ENCODE measurements at places on chromosomes 7 and 10. TPM values are rescaled to one million over a fixed set of nuclear protein-coding genes. Genes with fewer than 3 reads are reported as not detected.

GRCh38 chr7:104552102-104552501, 223.7 kb downstream of the LHFPL3 start:
- no peaks in the 10 kb centered on the region for H3K27me3 ChIP-seq
- H3K27ac ChIP-seq, result no peak overlapping the region

The VAX1 gene
- total RNA-seq, result not detected

The MMD2 gene
- not detected for total RNA-seq

- H3K27ac ChIP-seq, result no peak overlapping the region
- no peaks in the 10 kb centered on the region for H3K4me1 ChIP-seq
- no peak overlapping the region for H3K4me3 ChIP-seq
- no peaks in the 10 kb centered on the region for H3K27me3 ChIP-seq
- H3K36me3 ChIP-seq, result no peaks in the 10 kb centered on the region
- no peak for DNase-seq
Measured at GRCh38 chr7:38462819-38463218, 168.4 kb downstream of the AMPH start.

The LRRC18 gene
- not detected for total RNA-seq

DNA sequence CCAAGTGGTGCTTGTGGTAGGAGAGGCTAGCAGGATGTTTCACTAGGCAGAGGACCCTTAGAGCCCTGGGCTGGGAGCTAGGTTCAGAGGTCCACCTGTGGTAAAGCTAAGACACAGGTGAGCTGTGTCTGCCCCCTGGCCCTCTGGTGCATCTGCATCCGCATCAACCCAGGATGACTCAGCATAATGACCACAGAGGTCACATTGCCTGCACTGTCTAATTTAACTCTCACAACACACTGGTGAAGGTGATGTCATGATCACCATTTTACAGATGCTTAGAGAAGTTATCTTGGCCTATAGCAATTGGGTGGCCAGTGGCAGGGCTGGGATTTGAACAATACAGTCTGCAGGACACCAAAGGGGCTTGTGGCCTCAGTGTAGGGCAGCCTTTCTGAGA, 33.1 kb downstream of the HABP2 start:
- H3K27me3 ChIP-seq, result no peaks in the 10 kb centered on the region
- no peak for DNase-seq
- no peaks in the 10 kb centered on the region for H3K4me1 ChIP-seq
- no peak overlapping the region for H3K4me3 ChIP-seq

DNA sequence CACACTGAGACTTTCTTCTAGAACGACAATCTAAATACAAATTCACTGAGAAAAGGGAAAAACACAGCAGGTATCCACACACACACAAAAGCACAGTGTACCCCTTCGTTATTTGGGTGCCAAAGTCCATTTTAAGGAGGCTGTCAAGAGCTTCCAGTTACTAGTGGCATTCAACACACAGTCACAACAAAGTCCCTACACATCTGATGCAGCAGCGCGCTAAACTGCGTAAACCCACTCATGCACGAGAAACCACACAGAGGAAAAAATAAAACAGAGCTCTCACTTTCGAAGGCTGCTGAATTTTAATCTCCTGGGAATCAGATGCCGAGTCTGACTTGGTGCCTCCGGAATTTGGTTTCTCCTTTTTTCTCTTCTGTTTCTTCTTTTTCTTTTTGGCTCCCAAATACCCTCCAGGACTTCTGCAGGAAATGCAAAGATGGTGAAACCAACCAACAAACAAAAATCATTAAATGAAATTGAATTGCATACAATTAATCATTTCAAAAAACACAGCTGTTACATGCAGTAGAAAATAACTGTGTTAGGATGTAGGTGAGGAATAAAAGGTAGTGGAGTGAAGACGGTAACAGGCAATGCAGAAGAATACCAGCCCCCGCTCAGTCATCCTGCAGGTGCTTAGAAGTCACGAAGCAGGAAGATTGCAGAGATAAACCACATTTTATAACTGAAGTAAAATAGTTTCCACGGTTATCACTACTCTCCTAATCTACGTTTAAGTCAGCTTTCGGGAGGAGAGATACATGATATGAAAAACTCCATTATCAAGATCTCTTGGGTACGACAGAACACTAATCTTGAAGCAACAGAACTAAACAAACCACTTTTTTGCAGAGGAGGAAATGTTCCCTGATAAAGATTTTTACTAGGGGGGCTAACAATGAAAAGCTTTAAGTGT, 27.1 kb downstream of the NMT2 start:
- no peak overlapping the region for H3K27ac ChIP-seq
- H3K4me3 ChIP-seq, result no peak overlapping the region
- H3K27me3 ChIP-seq, result no peaks in the 10 kb centered on the region
- no peaks in the 10 kb centered on the region for H3K36me3 ChIP-seq

DNA sequence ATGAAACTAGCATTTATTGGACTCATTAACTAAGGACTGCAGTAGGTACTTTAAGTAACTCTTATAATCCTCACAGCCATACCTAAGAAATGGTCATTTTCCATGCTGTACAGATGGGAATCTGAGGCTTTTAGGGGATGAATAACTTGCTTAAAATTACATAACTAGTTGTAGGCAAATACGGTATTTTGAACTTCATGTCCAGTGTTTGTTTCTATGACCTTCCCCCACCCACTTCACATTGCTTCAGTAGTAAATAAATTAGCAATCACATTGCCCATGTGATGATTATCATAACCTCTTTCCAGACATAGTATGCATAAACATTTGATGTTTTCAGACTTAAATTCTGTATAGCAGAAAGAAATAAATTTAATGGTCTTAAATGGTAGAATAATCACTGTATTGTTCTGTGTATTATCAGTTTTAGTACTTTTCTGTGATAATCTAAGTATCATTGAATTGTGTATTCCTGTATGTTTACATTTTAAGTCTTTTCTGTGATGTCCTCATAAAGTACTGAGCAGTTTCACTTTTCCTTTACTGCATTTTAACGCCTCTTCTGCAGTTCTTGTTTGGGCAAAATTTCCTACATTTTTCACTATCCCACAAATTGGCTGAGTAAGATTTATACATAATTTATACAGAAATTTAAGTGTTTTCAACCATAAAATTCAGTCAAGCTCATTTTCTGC, 48.3 kb downstream of the ANKIB1 start:
- no peak for DNase-seq
- no peak overlapping the region for H3K4me3 ChIP-seq
- no peak overlapping the region for H3K27ac ChIP-seq
- peaks cover 14% of the 10 kb centered on the region for H3K4me1 ChIP-seq
- H3K27me3 ChIP-seq, result no peaks in the 10 kb centered on the region
- H3K36me3 ChIP-seq, result no peaks in the 10 kb centered on the region

The PLXNA4 gene
- total RNA-seq, result 0.28 TPM

- no peaks in the 10 kb centered on the region for H3K4me1 ChIP-seq
- H3K4me3 ChIP-seq, result no peak overlapping the region
- no peaks in the 10 kb centered on the region for H3K36me3 ChIP-seq
- no peak overlapping the region for H3K27ac ChIP-seq
Measured at GRCh38 chr10:8712656-8713055, 658.2 kb downstream of the GATA3 start.

The INSYN2A gene
- 0.09 TPM for total RNA-seq

GRCh38 chr7:140008755-140009610, 53.8 kb downstream of the PARP12 start:
- no peaks in the 10 kb centered on the region for H3K36me3 ChIP-seq
- peak; percentile 71 for DNase-seq
- H3K27me3 ChIP-seq, result no peaks in the 10 kb centered on the region
- no peaks in the 10 kb centered on the region for H3K4me1 ChIP-seq

The DKK1 gene
- 1.3 TPM for total RNA-seq

- no peaks in the 10 kb centered on the region for H3K4me1 ChIP-seq
- no peak for DNase-seq
- H3K4me3 ChIP-seq, result no peak overlapping the region
- H3K36me3 ChIP-seq, result no peaks in the 10 kb centered on the region
- H3K27me3 ChIP-seq, result no peaks in the 10 kb centered on the region
Measured at GRCh38 chr7:65812281-65812680, 60.6 kb upstream of the VKORC1L1 start.

DNA sequence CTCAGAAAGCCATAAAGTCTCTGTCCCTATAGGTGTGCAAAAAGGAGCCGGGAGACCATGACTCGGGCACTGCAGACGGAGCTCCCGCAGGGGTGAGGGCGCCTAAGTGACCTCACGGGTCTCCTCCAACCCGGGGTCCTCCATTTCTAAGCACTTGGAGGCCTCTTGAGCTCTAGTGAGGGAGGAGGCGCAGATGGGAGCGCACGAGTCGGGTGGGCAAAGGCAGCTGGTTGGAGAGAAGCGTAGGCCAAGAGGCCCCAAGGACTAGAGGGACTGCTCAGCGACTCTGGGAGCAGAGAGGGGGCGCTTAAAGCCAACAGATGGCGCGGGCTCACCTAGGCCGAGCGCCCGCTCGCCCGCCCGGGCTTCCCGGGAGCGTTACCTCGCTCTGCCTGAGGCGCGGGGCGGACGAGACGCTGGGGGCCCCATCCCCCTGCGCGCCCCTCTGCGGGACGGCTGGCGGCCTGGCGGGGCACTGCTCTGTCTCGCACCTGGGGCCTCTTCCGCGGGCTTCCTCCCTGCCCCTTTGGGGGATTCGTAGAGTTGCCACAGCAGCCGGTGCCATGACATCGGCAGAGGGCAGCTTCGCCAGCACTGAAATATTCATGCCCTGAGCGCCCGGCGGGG, 523 bp upstream of the CDH23 start:
- DNase-seq, result peak; percentile 53
- H3K36me3 ChIP-seq, result no peaks in the 10 kb centered on the region
- no peak overlapping the region for H3K27ac ChIP-seq
- no peaks in the 10 kb centered on the region for H3K4me1 ChIP-seq
- no peaks in the 10 kb centered on the region for H3K27me3 ChIP-seq
- H3K4me3 ChIP-seq, result peak overlapping the region; percentile 8

GRCh38 chr7:30164567-30164966, 29.8 kb downstream of the MTURN start:
- no peak for DNase-seq
- H3K36me3 ChIP-seq, result no peaks in the 10 kb centered on the region
- no peaks in the 10 kb centered on the region for H3K27me3 ChIP-seq
- H3K4me1 ChIP-seq, result peaks cover 6% of the 10 kb centered on the region
- no peak overlapping the region for H3K4me3 ChIP-seq
- no peak overlapping the region for H3K27ac ChIP-seq

The CRPPA gene
- total RNA-seq, result 1.3 TPM

- H3K36me3 ChIP-seq, result no peaks in the 10 kb centered on the region
- peak; percentile 31 for DNase-seq
- no peak overlapping the region for H3K27ac ChIP-seq
- no peaks in the 10 kb centered on the region for H3K4me1 ChIP-seq
- H3K27me3 ChIP-seq, result no peaks in the 10 kb centered on the region
- no peak overlapping the region for H3K4me3 ChIP-seq
Measured at GRCh38 chr10:65581426-65582026, 1344.3 kb upstream of the LRRTM3 start.

The AKR1C2 gene
- total RNA-seq, result 7.4 TPM

- H3K27me3 ChIP-seq, result no peaks in the 10 kb centered on the region
- H3K4me1 ChIP-seq, result no peaks in the 10 kb centered on the region
- H3K36me3 ChIP-seq, result no peaks in the 10 kb centered on the region
Measured at GRCh38 chr7:37109843-37110242, 338.8 kb downstream of the ELMO1 start.

The RSPH10B gene
- total RNA-seq, result 0.12 TPM

- no peak for DNase-seq
- H3K27ac ChIP-seq, result no peak overlapping the region
- no peak overlapping the region for H3K4me3 ChIP-seq
- H3K27me3 ChIP-seq, result no peaks in the 10 kb centered on the region
- no peaks in the 10 kb centered on the region for H3K4me1 ChIP-seq
Measured at GRCh38 chr7:84142726-84143125, 51.9 kb downstream of the SEMA3A start.

DNA sequence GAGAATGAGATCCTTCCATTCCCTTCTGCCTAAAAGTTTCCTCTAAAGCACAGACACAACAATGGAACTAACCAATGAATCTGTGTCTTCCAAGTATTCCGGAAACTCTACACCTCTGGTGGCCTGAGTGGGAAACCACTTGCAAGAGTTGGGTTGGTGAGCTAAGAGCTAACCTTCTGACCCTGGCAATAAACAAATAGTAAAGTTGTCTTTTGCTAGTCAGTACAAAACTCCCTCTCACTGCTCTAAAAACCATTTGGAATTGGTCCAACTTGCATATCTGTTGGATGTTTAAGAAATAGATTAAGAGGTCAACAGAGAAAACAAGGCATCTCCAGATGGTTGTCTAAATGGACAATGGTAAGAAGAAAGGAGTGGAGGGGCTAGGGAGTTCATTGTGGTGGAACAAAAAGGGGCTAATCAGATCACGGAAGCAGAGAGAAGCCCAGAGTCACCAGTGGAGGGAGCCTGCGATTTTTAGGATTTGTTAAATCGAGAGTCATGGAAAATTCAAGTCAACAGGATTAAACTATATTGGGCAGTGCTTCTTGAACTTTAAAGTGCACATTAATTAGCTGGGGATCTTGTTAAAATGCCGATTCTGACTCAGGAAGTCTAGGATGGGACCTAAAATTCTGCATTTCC, 192.3 kb downstream of the EVX1 start:
- H3K27me3 ChIP-seq, result no peaks in the 10 kb centered on the region
- no peak for DNase-seq
- no peak overlapping the region for H3K27ac ChIP-seq
- H3K4me3 ChIP-seq, result no peak overlapping the region
- no peaks in the 10 kb centered on the region for H3K36me3 ChIP-seq

- H3K4me1 ChIP-seq, result no peaks in the 10 kb centered on the region
- H3K27me3 ChIP-seq, result no peaks in the 10 kb centered on the region
- H3K27ac ChIP-seq, result no peak overlapping the region
Measured at GRCh38 chr7:18555968-18556367, 60.4 kb downstream of the HDAC9 start.

- H3K27me3 ChIP-seq, result no peaks in the 10 kb centered on the region
- H3K4me3 ChIP-seq, result no peak overlapping the region
- H3K36me3 ChIP-seq, result no peaks in the 10 kb centered on the region
- no peak overlapping the region for H3K27ac ChIP-seq
Measured at GRCh38 chr7:4962872-4963775, 4.1 kb upstream of the MMD2 start.

The TAS2R4 gene
- 0.88 TPM for total RNA-seq

GRCh38 chr7:155506854-155507337, 39.5 kb downstream of the CNPY1 start:
- no peak overlapping the region for H3K27ac ChIP-seq
- DNase-seq, result no peak
- H3K36me3 ChIP-seq, result no peaks in the 10 kb centered on the region
- no peaks in the 10 kb centered on the region for H3K4me1 ChIP-seq
